NCI-H2171 (cell line): ENCODE measurements at places on chromosomes 11 and 22.
A peak's percentile ranks its signal among the peaks of the same experiment; 100 is the strongest.

- DNase-seq = no peak
Measured at GRCh38 chr11:33631749-33632091, 68.9 kb downstream of the C11orf91 start.

DNA sequence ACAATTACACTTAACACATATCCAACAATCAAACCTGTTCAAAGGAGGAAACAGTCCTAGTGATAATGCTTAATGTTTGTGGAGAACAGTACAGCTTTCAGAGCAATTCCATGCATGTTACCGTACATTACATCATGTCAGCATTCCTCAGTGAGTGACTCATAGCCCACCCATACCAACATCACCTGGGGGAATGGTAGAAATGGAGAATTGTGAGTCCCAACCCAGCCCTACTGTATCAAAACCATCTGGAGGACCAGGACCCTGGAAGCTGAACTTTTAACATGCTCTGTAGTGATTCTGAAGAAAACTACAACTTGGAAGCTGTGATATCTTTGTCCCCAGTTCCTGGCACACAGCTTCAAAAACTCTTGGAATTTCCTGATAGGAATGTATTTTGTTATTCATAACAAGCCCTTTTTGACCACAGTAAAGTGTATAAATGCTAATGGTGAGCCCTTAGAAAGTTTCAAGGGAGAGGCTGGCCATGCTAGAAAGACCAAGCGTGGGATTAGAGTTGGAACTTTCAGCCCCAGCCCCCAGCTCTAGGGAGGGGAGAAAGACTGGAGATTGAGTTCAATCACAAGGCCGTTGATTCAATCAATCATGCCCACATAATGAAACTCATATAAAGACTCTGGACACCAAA lies 301.1 kb downstream of the BUD13 start:
- no peak for DNase-seq

DNA sequence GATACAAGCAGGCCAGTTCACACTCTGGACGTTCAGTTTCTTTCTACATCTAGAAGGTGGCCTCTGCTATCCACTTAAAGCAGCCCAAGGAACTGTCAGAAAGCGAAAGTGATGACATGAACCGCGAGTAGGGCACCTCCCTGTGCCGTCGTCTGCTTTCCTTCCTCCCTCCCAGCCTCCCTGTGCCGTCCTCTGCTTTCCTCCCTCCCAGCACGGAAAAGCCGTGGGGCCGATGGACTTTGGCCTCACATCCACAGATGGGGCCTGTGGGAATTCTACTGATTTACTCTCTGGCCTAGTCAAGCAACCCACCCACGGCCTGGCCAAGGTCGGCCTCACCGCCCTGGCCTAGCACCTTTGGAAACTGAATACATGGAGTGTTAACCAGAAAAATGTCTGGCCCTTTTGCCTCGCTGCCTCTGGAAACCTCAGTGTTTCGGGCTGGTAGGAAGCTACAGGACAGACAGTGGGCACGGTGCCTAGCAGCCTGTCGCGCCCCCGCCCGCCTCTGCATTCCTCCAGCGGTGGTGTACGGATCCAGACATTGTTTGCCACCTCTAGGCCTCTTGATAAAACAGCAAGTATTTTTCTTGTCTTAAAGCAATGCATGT lies 14.2 kb downstream of the PEX26 start:
- no peak for DNase-seq

DNA sequence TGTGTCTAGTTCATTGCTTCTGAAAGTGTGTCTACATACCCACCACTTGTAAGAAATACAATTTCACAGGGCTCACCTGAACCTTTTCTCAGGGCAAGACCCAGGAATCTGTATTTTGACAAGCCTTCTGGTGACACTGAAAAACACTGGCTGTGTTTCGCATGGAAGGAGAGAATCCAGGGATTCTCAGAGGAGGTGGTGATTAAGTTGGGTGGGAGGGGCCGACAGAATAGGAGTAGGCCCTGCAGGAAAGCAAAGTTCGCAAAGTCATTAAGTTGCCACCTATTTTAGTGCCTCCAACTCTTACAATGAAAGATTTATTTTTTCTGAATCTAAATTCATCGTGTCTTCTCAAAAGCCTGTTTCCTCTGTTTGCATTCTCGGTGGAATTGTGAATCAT lies 186.8 kb downstream of the FAT3 start:
- no peak for DNase-seq

GRCh38 chr11:106668147-106668546 lies 350.1 kb downstream of the GUCY1A2 start:
- DNase-seq = peak; percentile 6

GRCh38 chr11:112097734-112098528 lies 11.3 kb downstream of the SDHD start:
- DNase-seq = no peak

DNA sequence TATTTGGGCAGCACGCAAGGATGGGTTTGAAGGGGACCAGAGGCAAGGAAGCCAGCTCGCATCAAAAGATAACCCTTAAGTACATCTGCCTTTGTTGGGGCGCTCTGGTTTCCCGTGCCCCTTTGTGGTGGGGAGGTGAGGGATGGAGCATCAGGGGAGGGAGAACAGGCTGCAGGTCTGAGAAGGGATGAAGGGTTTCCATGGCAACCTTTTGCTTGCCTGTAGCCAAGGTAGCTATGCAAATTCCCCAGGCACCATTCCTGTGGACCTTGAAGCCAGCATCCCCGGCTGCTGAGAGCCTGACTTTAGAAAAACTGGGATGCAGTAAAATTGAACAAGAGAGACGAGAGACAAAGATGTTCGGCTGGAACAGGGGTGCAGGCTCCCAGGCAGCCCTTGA lies 75.7 kb downstream of the SEZ6L start:
- DNase-seq = no peak
